ENCODE measurements at places on chromosomes 7 and 10.

- no peak for DNase-seq
These were observed 51.3 kb downstream of the HIP1 start for GRCh38 chr7:75687246-75688088.

GRCh38 chr7:143303733-143304132 lies 12.2 kb upstream of the CLCN1 start:
- no peak for DNase-seq

- no peak for DNase-seq
These were observed 9.9 kb downstream of the SKIDA1 start for GRCh38 chr10:21515361-21516241.

- no peak for DNase-seq
These were observed 43.3 kb downstream of the DOCK4 start for GRCh38 chr7:112162784-112163506.

- DNase-seq = no peak
These were observed 38.6 kb upstream of the SH2D4B start for GRCh38 chr10:80498833-80499741.

DNA sequence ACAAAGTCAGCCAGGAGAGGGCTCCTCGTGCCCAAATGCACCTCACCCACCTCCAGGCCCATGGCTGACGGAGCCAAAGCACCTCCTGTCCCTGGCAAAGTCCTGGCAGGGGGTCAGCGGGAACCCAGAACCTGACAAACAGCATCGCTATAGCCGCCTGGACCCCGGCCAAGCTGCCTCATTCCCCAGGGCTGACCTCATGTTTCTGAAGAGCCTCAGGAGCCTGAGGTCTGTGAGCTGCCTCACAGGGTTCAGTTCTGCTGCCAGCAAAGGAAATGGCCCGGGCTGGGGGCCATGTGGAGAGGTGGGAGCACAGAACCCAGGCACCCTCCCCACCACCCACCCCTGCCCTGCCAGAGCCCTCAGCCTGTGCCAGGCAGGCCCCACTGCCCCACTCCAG lies 4.2 kb upstream of the NANOS1 start:
- no peak for DNase-seq

GRCh38 chr7:106692450-106693051 lies 31.6 kb upstream of the CCDC71L start:
- no peak for DNase-seq

- no peak for DNase-seq
These were observed 84.4 kb downstream of the MTERF1 start for GRCh38 chr7:91796122-91796521.

- DNase-seq = no peak
These were observed 280.0 kb downstream of the CACNA2D1 start for GRCh38 chr7:82163586-82163985.

GRCh38 chr7:131522325-131522930 lies 34.0 kb downstream of the PODXL start:
- no peak for DNase-seq

DNA sequence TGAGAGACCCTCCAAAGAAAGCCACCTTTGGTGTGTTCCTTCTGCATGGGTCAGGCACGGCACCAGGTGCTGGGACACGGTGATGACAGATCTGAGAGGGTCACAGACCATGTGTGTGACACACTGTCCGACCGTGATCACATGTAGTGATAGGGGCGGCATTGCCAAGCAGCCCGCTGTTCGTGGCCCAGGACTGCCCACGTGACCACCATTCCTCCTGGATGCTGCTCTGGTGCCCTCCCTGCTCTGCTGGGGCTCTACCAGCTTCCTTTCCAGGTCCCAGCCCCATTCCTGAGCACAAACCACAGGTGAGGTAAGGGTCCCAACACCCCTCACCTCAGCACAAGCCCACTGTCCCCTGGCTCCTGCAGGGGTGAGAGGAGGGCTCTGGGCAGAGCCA lies 10.1 kb upstream of the SLC18A3 start:
- DNase-seq = no peak

DNA sequence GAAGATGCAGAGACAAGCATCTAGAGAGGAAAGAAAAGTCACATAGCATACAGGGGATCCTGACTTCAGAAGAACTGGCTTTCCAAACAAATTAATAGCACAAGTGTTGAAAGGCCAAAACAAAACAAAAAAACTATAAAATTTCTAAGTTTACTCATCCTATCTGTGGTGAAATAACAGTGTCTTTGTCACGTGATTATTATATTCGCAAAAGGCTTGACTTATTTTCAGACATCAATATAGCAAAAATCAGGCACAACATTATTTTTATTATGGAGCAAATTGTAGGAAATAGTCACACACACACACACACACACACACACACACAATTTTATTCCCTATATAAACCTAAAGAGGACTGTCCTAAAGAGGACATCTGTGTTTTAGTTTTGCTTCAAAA lies 272.3 kb downstream of the CNTNAP2 start:
- DNase-seq = no peak

- DNase-seq = no peak
These were observed 725.6 kb upstream of the GALNT17 start for GRCh38 chr7:70406186-70406949.

DNA sequence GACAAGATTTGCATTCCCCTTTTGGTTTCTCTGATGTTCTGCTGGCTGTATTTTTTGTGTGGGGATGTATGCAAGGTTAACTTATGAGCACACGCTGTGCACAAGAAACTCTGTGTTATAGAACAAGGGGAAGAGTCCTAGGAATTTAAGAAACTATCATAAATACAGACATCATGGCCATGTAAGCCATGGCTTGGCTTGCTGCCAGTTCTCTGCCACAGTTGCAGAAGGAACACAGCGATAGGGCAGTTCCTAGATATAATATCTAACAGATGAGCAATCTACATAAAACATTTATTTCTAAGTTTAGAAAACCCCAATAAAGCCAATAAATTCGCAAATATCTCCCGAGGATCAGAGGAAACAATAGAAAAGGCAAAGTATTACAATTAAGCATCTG lies 153.3 kb downstream of the LRRTM3 start:
- DNase-seq = no peak

DNA sequence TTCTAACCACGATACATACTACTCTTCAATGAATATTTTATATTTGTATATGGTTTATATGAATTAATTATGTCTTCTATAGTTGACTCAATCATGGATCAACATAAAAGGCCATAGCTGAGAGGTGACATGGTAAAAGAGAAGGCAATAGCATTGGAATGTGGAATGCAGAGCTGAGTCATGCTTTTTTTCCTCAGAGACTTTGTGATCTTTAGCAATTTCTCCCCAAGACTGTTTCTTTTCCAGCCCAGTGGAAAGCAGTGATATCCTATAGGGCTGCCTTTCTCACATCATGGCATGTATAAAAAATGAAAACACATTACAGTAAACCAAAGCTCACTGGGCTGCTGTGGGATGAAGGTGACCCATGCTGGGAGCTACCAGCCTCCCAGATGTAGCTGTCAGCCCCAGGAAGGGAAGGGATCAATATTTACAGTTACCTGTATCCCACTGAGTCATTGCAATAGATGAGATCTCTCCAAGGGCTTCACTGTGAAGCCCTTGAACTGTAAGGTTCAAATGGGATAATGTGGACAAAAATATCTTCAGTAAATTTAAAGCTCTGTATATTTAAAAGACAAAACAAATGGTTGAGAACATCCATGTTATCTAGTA lies 30.2 kb downstream of the SLC39A12 start:
- no peak for DNase-seq
